ENCODE measurements at places on chromosomes 2 and 18.

- DNase-seq = peak; percentile 6
These were observed 576 bp downstream of the NYAP2 start for GRCh38 chr2:225400060-225400511.

- DNase-seq = peak; percentile 62
These were observed 31.9 kb downstream of the PPP4R3B start for GRCh38 chr2:55585451-55586080.

- DNase-seq = no peak
These were observed 29.6 kb downstream of the RAMP1 start for GRCh38 chr2:237889016-237889415.

DNA sequence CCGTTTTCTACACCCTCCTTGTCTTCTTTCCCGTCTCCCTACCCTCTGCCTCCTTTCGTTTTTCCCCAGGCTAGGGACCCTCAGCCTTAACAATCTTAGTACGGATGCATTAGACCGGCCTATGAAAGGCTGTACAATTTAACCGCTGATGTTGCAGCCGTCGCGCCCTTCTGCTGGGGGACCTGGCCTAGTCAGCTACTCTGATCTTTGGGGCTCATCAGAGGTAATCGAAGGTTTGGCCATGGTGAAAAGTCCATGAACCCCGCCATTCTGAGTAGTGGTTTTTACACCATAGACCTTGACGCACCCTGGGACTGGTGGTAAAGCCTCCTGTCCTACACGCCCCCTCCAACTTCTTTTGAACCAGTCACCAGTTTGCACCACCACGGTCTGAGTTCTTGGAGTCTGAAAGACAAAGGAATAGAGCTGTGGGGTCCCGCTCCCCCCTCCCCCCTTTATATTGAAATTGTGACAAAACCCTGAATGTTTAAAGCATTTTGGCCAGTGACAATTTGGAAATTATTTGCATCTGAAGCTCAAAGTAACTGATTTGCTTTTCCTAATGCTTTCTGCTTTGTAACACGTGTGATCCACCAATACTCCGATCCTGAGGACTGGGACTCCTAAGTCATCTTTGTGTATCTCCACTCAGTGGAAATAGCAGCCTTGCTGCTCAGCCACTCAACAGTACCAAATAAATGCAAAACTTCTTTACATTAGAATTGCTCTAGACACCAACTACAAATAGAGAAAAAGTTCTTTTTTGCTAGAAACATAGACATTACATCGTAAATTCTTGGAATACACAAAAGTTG lies 642 bp upstream of the SRSF7 start:
- DNase-seq = no peak

DNA sequence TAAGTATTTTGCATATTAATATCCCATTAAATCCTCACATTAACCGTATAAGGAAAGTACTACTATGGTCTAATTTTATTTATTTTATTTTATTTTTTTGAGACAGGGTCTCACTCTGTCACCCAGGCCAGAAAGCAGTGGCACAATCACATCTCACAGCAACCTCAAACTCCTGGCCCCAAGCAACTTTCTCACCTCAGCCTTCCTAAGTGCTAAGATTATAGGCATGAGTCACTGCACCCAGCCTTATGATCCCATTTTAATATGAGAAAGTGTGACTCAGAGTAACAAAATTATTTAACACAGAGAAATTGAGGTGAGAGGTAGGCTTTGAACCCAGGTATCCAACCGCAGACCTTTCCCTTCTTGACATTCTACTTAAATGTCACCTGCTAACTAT lies 330.0 kb upstream of the POU3F3 start:
- no peak for DNase-seq

GRCh38 chr2:153416071-153416470 lies 62.5 kb downstream of the RPRM start:
- no peak for DNase-seq

DNA sequence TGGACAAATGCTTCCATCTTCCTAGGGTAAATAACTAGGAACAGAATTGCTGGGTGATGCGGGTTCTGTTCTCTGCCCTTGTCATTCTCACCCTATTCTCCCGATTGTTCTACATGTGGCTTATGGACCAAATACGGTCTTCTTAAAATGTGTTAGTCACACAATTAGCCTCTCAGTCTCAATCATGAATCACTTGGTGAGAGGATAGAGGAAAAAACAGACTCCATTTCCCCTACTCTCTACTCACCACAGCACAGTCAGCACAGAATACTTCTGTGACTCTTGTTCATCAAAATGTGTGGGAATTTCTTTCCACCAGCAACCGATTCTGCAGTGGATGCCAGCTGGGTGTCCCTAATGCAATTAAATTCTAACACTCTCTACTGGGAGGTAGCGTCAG lies 125.2 kb downstream of the SH3BP4 start:
- DNase-seq = no peak

GRCh38 chr2:233034091-233034882 lies 1.8 kb downstream of the NEU2 start:
- no peak for DNase-seq

DNA sequence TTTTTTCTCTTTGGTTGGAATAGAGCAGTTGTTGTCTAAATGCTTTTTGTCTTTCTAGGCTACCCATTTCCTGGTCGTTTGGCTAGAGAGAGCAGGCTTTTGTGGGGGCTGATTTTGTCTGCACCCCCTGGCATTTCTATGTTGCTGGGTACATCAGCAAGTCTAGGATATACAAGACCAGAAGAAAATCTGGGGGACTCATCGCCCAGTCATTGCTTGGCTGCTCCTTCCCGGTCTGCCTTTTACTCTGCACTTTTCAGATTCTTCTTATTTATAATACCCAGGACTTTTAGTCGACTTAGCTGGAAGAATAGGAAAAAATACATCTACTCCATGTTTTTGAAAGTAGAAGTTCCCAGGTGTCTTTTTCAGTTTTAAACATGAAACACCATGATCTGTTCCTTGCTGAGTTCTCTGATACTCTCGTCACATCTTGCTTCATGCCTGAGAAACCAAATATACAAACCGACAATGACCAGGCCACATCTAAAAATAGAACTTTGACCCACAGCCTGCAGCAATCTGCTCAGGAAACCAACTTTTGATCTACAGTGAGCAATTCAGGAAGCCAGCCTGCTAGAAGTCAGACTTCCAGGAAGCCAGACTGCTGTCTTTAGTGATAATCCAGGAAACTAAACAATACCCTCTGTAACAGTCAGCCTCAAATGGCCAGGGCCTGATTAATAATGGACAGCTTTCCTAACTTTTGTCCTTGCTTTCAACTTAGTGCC lies 163.8 kb upstream of the MEX3C start:
- DNase-seq = no peak

DNA sequence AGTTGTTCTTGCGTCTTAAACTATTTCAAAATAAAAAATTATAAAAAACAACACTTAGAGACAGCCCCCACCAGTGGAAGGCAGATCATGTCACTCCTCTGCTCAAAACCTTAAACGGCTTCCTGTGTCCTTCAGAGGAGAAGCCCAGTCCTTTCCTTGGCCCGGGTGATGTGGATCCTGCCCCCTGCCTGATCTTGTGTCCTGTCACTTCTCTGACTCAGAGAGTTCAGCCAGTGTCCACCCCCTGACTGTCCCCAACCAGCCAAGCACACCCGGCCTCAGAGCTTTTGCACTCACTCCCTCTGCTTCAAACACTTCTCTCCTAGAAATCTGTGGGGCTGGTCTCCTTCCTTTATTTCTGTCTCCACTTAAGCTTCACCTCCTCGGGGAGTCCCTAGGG lies 35.4 kb downstream of the TOGARAM2 start:
- peak; percentile 48 for DNase-seq

DNA sequence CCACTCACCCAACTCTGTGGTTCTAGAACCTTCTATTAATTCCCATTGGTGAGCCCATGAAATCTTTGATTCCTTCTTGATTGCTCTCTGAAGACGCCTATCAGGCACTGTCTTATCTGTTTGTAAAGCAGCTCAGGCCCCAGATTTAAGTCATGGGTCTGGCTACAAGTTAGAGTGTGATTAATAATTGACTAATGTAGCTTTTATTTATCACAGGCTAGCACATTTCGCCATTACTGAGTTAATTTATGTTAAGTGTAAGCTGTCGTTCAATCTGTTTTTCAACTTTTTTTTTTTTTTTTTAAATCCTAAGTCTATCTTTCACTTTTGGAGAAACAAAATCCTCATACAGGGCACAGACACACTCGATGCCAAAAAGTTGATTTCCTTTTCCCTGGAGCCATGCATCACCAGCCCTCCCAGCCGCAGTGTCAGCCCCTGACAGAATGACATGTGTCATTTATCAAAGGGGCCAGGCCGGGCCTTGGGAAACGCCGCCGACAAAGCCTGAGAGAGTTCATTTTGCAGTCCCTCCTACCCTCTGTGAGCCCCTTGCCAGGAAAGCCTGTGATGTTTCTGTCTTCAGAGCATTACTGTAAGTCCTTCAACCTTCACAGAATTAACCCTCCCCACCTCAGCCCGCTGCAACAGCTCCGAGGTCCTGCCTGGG lies 15.8 kb downstream of the TSHZ1 start:
- peak; percentile 43 for DNase-seq
